Naive thymus-derived CD4-positive, alpha-beta T cell (primary cell): ENCODE measurements at places on chromosomes 16 and 17. TPM values are rescaled to one million over a fixed set of nuclear protein-coding genes. Genes with fewer than 3 reads are reported as not detected.

KRT27 gene
- not detected for total RNA-seq

DNA sequence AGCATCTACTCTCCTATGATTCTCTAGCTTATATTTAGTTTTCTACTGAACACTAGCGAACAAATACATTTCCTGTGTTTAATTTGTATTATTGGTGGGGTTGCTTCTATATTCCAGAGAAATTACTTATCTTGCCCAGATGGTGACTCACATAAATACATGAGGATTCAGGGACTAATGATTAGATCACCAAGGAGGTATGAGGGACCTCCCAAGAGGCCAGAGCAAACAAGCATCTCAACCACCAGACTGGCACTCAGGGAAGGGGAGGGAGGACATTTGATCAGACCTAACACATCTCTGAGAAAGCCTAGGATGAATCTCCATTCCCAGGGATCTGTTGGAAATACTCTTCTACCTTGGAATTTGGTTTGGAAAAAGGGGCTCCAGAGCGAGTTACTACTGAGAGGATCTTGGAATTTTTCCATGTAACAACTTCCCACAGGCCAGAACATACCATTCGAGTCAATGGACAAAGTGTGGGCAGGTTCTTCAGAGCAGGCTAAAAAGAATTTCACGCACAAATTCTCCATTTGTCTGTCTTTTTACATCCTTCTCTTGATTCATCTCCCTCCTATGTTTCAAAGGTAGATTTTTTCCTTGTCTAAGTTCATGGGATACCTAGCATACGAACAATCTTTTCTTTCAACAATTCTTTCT, 262.6 kb upstream of the MYOCD start:
- DNase-seq: no peak
- H3K4me3 ChIP-seq: no peak overlapping the region
- H3K36me3 ChIP-seq: no peaks in the 10 kb centered on the region
- H3K27me3 ChIP-seq: no peaks in the 10 kb centered on the region
- no peak overlapping the region for H3K27ac ChIP-seq

MYLK3 gene
- total RNA-seq: not detected

DNA sequence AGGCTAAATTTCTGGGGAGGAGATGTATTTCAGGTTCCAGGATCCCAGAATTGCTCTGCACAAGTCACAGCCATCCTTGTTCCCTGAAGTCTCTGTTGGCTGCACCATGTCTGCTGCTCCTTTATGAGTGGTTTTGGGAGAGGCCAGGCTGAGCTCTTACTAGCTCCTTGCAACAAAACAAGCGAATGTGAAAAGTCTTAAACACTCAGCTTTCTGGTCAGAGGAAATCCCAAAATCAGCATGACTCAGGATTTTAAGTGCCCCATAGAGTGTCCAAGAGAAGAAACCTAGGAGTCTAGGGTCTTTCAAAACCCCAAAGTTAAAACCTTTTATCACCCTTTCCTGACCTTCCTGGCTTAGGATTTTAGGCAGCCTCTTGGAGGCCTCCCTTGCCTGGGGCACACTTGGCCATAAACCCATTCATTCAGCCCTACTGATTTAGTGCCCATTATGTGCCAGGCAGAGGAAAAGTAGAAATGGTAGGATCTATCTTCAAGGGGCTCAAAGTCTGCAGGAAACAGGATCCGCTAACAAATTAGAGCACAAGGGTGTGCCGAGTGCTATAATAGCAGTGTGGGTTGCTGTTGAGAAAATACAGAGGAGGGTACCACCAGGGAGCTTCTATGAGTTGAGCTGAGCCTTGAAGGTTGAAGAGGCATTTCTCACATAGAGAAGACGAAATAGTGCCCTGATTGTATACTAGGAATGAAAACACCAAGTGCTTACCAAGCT, 36.9 kb downstream of the SOST start:
- no peaks in the 10 kb centered on the region for H3K36me3 ChIP-seq
- H3K4me3 ChIP-seq: no peak overlapping the region
- H3K27ac ChIP-seq: no peak overlapping the region
- no peak for DNase-seq
- H3K27me3 ChIP-seq: no peaks in the 10 kb centered on the region

GRCh38 chr16:88807626-88808453, 3.9 kb downstream of the APRT start:
- no peaks in the 10 kb centered on the region for H3K27me3 ChIP-seq
- no peaks in the 10 kb centered on the region for H3K36me3 ChIP-seq
- no peak overlapping the region for H3K27ac ChIP-seq
- H3K4me1 ChIP-seq: peaks cover 11% of the 10 kb centered on the region
- no peak overlapping the region for H3K4me3 ChIP-seq

GRCh38 chr16:57616876-57617275, 11.6 kb upstream of the ADGRG1 start:
- no peak for DNase-seq
- no peaks in the 10 kb centered on the region for H3K36me3 ChIP-seq
- peaks cover 14% of the 10 kb centered on the region for H3K4me1 ChIP-seq
